ENCODE measurements at places on chromosomes 2 and 18.
A peak's percentile ranks its signal among the peaks of the same experiment; 100 is the strongest.

DNA sequence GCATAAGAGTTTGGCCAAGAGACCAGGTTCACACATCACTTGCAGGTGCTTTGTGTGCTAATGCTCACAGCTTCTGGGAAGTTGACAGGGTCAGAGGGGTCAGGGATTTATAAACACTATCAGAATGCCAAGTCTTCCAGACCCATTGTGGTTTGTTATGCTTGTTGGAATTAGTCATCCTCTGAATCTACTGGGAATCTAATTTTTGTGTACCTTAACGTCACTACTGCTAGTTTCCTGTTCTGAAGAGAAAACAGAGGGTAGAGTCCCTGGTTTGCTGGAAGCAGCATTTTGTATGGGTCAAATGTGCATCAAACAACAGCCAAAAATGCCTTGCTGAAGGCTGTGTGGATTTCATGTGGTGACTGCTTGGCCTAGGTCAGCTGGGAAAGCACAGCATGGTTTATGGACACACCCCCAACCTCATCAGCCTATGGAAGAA lies 33.3 kb downstream of the ANTXR1 start:
- peak; percentile 75 for DNase-seq

DNA sequence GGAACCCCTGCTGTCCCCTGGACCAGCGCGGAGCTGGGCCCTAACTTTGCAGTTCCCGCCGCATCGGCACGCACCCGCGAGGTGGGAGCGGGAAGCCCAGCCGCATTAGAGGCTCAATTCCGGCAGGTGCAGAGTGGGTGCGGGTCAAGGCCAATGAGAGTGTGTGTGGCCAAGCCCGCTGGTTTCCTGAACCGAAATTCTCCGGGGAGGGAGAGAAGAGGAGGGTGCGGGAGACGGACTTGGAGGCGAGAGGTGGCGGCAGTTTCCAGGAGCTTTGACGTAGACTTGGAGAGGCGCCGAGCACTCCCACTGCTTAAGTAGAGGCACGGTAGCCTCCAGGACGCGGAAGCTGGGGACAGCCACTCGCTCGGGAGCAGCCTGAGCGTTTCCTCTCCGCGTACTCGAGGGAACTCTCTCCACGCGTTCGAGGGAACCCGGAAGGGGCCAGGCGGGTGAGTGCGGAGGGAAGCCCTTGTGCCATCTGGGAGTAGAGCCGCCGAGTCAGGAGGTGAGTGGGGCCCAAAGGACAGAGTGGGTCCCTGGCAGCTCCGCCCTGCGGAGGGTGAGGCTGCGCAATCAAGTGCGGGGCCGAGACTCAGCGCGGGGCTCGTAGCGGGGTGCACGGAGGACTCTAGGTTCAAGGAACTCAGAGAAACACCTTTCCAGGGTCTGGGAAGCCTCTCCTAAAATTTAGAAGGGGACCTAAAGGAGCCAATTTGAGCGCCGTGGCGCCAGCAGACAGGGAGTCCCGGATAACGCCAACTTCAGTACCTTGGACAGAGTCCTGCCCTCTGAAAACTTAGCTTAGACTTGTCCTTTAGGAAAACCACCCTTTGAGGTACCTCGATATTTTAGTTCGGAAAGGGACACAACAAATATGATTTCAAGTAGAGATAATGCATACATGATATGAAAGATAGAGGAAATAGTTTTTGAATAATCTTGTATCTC lies at the start of gene FAM237A:
FAM237A (plus strand) TSS at position 413 of the 951 bp plus-strand sequence. CDS start 1,750 bp downstream, outside the sequence.
- peak; percentile 48 for DNase-seq

- peak; percentile 37 for DNase-seq
Observed at GRCh38 chr18:34977838-34978532, 63.2 kb upstream of the MAPRE2 start.

DNA sequence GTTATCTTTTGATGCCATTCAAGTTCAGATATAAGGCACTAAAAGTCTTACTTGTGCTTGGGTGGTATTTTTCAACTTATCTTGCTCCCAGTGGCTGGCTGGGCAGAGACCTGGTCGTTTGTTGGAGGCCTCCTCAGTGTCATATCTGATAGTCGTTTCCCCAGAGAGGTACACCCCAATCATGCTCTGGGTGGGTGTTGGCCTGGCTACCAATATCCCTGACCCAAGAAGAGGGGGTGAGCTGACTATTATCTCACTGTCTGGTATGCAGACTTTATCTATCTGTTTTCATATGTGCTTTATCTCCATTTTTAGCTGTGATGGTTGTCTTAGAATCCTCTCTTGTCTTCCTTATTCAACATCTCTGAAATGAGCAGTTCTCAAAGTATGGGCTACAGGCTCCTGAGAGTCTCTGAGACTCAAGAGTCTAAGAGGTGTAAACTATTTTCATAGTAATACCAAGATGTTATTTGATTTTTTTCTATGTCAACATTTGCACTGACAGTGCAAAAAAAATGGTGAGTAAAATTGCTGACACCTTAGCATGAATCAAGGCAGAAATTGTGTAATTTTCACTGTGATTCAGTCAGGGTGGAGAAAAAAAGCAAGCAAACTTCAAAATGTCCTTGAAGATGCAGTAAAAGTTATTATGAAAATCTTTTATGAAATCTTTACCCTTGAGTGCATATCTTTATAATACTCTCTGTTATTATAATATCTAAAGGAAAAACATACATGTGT lies 12.3 kb upstream of the PLEK start:
- DNase-seq = no peak

GRCh38 chr2:36287363-36288275 lies 68.0 kb upstream of the CRIM1 start:
- DNase-seq = peak; percentile 41

- DNase-seq = no peak
Observed at GRCh38 chr18:44758861-44759631, 78.4 kb downstream of the SETBP1 start.

- no peak for DNase-seq
Observed at GRCh38 chr2:2269989-2270562, 61.0 kb downstream of the MYT1L start.

DNA sequence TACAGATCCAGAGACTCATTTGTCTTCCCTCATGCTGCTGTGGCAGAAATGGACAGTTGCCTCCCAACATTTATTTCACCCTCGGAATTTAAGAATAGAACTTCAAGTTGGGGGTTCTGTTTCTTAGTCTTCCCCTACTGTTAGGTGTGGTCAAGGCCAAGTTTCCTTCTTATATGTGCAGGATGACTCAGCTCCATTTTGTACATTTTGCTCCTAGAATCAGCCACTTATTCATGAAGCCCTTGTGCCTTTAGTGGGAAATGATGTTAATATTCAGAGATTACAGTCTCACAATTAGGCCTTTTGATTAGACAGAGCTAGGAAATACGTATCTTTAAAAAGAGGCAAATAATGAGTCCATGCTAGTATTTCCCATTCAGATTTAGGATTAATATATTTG lies 46.2 kb upstream of the ELOA2 start:
- no peak for DNase-seq

- no peak for DNase-seq
Observed at GRCh38 chr2:143345887-143346787, 216.9 kb downstream of the ARHGAP15 start.

DNA sequence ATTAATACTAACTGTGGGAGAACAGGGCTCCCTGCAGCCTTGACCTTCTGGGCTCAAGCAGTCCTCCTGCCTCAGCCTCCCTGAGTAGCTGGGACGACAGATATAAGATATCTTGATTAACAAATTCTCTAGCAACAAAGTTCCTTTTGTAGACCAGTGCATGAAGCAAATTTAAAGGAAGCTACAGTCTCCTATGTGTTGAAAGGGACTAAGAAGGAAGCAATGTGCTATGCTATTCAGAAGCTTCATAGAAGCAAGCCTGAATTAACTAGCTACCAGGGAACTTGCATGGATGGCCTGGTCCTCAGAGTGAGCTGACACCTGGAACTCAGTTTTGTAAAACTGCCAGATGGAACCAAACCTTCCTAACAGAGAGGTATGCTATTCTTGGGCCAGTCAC lies 33.2 kb downstream of the RAPH1 start:
- DNase-seq = no peak

- DNase-seq = peak; percentile 29
Observed at GRCh38 chr2:10432311-10433181, 15.6 kb downstream of the ODC1 start.

DNA sequence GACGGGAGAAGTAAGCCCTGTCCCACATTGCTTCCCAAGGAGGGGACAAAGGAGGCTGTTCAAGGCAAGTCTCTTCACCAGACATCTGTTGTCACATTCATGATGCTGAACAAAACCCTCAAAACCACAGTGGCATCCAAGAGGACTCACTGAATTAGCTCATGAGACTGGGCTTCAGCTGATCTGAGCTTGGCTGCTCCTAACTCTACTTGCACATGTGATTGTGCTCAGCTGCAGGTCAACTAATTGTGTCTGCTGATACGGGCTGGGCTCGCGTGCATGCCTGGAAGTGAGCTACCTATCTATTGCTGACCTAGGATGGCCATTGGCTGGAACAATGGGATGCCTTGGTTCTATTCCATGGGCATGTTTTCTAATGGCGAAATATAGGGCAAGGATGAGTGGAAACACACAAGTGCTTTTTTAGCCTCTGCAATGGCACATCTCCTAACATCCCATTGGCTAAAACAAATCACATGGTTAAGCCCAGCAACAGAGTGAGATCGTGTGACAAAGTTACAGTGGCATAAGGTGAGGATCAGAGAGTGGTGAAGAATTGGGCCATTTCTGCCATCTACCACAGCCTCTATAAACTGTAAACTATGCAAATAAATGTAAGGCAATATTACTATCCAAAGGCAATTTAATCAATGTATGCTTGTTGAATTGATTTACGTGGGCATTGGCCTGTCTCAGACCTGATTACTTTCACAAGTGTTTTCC lies 52.9 kb upstream of the CAPN13 start:
- DNase-seq = no peak

DNA sequence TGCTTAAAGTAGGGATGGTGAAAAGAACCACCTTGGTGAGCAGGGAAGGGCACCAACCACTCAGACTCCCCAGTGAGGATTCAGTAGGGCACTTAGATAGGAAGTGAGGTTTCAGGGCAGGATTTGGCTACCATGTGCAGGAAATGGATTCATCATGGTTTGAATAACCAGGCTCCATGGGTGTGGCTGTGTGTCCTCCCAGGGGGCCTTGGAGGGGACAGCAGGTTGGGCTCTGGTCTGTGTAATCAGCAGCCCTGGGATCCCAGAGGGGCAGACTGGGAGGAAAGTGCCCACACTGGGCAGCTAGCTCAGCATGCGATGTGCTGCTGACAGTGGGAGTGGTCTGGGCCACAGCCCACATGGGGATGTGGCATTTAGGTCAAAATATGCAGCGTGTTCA lies 224.6 kb downstream of the CELF4 start:
- no peak for DNase-seq

DNA sequence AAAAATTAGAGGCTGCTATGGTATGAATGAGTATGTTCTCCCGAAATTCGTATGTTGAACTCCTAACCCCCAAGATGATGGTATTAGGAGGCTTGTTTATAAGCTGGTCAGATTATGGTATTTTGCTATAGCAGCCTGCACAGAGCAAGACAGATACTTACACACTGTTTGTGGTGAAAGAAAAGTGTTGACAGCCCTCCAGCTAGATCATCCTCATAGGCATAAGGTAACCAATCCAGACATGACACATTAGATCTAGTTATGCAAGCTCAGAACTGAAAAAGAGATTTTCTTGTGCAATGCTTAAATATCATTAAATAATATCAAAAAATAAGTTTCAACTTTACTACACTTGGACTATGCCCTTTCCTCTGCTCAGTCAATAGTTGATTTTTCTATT lies 107.1 kb downstream of the ABCA12 start:
- DNase-seq = no peak

Data from EL (cell line).